Activated gamma-delta T cell treated with Interleukin-2 at 50 U/mL for 16 hours (primary cell): ENCODE measurements at places on chromosomes 2 and 18.

DNA sequence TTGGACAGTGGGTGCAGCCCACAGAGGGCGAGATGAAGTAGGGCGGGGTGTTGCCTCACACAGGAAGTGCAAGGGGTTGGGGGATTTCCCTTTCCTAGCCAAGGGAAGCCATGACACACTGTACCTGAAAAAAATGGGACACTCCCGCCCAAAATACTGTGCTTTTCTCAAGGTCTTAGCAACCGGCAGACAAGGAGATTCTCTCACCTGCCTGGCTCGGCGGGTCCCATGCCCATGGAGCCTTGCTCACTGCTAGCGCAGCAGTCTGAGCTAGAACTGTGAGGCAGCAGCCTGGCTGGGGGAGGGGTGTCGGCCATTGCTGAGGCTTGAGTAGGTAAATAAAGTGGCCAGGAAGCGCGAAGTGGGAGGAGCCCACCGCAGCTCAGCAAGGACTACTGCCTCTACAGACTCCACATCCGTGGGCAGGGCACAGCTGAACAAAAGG is 244.7 kb downstream of the NBAS start:
- peak; percentile 10 for DNase-seq

DNA sequence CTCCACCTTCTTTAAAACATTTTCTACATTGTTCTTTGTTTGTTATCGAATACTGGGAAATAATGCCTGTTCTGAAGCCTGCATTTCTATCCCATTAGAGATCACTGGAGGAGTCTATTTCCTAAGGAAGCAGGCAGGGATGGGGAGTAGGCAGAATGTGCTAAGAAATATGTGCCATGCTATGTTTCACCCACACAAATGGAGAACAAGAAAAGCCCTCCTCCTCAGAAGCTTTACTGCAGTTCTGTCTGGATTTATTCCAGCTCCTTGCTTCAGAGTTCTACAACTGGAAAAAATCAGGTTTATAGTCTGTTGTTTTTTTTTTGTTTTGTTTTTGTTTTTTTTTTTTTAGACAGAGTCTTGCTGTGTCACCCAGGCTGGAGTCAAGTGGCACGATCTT is 825.1 kb downstream of the SLC4A3 start:
- DNase-seq: no peak

DNA sequence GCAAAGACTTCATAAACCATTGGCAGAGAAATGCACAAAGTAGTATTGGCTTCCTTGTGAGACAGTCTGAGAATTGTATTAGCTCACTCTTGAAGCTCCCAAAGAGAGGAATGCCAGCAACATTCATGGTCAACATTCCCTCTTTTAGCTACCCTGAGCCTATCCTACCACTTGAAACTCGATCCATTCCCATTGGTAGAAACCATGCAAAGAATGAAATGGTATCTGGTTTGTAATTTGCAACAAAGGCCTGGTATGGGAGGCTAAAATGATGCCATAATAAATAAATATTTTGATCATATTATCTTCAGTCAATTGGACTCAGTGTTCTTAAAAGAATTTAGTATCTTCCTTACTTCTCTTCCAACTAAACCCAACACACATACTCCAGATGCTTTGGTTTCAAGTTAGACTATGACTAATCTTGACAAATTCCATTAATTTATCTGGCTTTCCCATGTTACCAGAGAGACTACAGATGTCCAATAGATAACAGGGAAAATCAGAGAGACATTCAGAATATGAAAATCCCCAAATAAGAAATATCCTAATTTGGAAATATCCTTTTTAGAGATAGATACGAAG is 102.9 kb downstream of the DHRS9 start:
- DNase-seq: no peak

GRCh38 chr18:4024702-4025101 is 430.4 kb downstream of the DLGAP1 start:
- DNase-seq: no peak

- no peak for DNase-seq
These were observed 70.6 kb upstream of the ODC1 start for GRCh38 chr2:10518470-10519393.

DNA sequence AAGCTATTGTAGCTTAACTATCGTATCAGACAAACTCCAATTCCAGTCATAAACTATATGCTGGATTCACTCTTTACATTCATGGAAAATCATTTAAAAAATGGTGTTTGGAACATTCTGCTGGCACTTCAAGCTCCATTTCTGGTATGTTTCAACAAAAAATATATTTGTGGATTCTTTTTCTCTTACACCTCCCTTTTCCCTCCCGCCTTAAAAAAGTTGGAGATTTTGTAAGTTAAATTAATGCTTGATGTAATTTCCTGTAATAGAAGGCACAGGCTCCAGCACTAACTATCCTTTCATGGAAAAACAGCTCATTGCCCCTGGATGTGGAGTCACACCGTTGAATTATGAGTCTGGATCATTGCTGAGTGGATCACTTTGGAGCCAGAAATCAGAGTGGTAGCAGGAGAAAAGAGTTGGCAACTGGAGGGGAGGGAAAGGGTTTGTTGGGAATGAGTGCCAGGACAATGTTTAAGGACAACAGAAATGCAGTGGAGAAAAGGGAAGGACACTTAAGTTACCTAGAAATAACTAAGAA is 102.8 kb downstream of the ICOS start:
- DNase-seq: no peak

DNA sequence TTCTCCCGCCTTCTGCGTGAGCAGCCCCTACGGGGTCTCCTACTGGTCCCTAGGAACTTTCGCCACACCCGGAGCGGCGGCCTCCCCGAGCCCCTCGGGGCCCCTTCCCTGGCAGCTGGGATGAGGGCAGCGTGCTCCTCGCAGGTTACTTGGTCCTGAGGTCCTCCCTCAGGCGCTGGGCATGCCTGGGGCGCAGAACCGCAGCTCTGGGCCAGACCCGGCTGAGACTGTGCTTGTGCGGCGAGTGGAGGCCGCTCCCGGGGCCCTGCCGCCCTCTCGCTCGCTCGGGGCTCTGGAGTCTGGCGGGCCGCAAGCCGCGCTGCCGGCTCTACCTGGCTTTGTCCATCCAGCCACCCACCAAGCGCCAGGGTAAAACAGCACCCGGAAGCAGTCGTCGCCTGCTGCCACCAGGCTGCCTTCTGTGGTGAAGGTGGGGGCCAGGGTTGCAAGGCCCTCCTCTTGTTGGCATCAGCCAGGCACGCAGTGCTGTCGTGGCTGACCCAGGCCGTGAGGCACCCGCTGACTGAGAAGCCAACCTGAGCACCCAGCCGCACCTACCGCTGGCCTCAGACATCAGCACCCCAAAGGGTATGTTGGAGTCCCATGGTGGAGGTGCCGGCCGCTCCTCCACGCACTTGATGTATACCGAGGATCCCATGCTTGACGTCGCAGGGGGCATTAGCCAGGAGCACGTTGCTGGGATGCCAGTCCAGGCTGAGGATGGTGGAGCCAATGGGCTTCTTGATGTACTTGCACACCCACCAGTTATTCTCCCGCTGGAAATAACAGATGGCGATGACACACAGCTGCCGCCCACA is 46.1 kb upstream of the PTH2R start:
- no peak for DNase-seq

- DNase-seq: no peak
These were observed 2.0 kb upstream of the MBP start for GRCh38 chr18:77134611-77135010.

GRCh38 chr2:112189001-112189556 is 50.9 kb downstream of the FBLN7 start:
- no peak for DNase-seq

GRCh38 chr18:38545071-38545470 is 979.5 kb upstream of the CELF4 start:
- no peak for DNase-seq

DNA sequence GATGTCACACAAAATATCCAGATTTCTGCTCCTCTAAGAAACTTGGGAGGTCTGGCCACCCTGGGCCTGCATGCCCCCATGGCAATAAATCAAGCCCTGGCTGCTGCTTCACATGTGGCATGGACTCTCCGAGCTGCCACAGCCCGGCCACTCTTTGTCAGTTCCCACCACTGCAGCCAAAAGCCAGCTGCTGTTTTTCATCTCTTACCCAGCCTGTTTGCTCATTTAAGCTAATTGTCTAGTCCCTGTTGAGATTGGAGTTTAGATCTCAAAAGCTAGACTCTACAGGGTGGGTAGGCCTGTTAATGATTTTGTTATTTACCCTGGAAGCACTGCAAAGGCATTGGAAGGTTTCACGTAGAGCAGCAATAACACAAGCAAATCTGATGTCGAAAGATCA is 20.9 kb upstream of the ANXA4 start:
- DNase-seq: no peak

- no peak for DNase-seq
These were observed 46.2 kb downstream of the FAM168B start for GRCh38 chr2:131046918-131047652.

GRCh38 chr18:76958692-76959341 is 136.5 kb downstream of the ZNF236 start:
- no peak for DNase-seq

- DNase-seq: no peak
These were observed 113.6 kb downstream of the KCNE4 start for GRCh38 chr2:223165423-223166214.

DNA sequence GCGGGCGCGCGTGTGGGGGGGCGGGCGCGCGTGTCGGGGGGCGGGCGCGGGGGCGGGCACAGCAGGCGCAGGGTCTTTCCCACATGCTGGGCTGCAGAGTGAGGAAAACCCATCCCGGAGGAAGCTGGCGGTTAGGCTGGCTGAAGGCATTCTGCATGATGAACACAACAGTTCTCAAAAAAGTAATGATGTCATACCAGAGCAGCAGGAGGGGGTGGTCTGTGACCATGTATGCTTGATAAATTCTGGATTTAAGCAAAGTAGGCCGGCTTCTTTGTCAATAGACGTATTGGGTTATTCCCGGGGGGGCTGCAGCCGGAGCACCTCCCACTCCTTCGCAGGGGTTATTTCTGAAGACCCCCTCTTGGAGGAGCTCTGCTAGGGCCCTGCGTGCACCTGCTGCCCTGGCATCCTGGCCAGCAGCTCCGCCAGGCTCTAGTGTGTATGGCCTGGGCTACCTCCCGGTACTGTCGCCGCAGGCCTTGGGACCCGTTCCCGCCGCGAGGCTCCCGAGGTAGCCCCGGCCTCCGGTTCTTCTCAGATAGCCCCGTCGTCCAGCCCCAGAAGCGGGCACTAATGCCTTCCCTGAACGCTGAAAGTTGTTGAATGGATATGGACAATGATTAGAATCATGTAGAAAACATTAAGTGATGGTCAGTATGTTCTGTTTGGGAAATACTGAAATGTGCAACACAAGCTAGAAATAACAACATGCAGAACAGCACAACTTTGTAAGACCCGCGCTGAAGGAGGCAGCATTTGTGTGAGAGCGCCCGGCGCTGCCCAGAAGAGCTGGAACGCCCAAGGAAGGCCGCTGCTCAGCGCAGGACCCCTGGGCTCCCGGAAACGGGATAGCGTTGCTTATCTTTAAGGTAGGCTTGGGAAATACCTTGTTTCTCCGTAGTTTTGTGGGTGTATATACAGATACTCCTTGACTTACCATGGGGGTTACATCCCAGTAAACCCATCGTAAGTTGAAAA is 101.4 kb upstream of the RAB6C start:
- DNase-seq: no peak

GRCh38 chr2:72916743-72917137 is 579 bp upstream of the EMX1 start:
- DNase-seq: no peak

GRCh38 chr2:174878537-174879147 is 114.4 kb upstream of the CHRNA1 start:
- no peak for DNase-seq

DNA sequence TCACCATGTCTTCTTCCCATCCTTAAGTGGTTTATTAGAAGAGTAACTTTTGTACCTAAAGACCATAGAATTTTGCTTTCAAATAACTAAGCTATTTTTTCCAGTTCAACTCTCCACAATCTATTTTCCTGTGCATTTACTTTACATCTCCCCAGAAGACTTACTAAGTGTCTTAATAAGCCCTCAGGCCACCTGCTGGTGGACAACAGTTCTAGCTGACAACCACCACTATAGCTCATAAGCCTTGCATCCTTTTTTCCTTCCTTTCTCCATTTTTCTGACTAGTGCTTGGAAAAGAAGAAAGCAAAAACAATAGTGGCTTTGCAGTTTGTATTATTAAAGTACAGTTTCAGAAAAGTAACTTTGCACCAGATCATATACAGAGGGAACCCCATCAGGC is 149.5 kb upstream of the TMEM200C start:
- DNase-seq: no peak

DNA sequence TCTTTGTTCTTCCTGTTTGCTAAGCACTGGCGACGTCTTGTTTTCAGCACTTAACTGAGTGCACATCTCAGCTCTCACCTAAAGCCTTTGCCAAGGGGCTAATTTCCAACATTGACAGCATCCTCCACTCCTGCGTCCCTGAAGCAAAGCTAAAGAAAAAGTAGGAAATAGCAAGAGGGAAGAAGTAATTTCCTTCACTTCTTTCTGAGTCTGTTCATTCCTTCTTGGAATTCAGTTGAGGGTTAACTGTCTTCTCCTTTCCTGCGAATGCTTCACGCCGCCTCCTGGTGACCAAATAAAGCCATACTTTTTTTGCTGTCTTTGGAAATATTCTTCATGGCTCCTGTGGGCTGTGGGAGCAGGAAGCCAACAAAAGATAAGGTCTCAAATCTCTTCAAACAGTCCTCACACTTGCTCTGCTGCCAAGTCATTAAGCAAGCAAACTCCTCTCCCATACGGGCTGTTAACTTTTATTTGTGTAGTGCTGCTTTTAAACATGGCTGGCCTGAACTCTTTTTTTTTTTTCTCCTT is 100.9 kb downstream of the DPP10 start:
- no peak for DNase-seq

- no peak for DNase-seq
These were observed 2.9 kb upstream of the KANSL1L start for GRCh38 chr2:210174086-210174485.

- DNase-seq: no peak
These were observed 6.6 kb upstream of the NCK2 start for GRCh38 chr2:105737980-105738657.

DNA sequence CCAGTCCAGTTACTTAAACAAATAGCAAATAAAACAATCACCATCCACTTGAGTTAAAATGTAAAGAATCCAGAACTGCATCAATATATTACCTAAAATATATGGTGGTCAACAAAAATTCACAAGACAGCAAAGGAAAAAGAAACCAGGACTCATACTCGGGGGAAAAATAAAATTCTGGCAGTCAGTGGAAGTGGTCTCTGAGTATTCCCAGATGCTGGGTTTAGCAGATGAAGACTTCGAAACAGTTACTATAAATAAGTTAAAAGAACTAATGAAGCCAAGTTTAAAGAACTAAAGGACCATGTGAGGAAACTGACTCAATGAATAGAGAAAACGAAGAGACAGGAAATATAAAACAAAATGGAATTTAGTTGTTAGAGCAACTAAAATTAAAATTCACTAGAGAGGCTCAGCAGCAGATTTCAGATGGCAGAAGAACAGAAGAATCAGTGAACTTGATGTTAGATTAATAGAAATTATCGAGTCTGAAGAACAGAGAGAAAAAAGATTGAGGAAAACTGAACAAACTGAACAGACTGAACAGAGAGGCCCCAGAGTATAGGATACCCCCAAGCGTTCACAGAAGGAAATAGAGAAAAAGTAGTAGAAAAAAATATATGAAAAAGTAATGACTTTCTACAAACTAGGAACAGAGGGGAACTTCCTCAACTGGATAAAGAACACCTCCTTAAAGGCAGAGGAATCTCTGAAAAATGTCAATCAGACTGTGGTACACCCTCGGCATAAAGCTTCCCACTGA is 27.9 kb downstream of the MGAT4A start:
- no peak for DNase-seq
